ENCODE measurements at places on chromosomes 6 and 20.

DNA sequence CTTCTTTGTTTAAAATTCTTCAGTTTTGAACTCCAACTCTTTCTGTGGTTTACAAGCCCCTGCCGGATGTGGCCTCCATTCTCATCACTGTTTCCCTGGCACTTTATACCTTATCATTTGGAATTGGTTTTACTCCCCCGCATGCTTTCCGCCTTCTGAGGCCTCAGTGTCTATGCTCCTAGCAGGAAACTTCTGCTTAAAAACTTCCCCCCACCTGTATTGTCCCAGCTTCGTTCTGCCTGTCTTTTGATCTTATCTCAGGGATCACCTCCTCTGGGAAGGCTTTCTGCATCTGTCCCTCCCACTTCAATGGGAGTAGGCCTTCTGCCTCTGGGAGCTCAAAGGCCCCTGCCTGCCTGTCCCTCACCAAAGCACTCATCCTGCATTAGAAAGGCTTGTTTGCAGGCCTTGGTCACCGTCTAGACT, 3.4 kb upstream of the ANGPT4 start:
- DNase-seq, result no peak

GRCh38 chr20:47412083-47412482, 55.6 kb upstream of the ZMYND8 start:
- DNase-seq, result no peak

DNA sequence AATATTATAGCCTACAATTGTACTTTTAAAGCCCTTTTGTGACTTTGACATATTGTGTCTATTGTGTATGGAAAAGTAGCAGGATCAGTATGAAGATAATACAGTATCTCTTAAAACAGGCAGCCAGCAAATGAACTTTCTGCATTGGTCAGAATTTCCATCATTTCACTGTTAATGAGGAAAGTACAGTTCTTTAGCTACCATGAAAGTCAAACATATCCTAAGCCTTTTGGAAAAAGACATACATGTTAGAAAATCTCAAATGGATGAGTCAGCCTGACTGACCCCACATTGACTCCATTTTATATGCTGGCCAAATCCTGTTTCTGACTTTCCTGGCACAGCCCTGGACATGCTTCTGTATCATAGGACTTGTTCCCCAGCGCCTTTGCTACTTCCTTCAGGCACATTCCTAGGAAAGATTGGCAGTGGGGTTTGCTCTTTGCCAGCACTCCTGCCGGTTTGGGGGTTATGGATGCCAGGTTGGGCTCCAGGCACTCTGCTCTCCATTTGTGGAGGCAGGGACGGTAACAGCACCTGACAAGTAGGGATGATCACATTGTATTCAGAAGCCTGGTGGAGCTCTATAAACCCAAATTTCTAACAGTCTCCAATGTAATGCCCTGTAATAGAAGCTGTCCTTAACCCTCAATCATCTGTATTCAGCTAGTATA, 43.7 kb downstream of the TOP1 start:
- DNase-seq, result no peak

GRCh38 chr20:9139106-9139833, 70.4 kb downstream of the PLCB4 start:
- DNase-seq, result no peak

GRCh38 chr6:3406891-3407809, 49.7 kb downstream of the SLC22A23 start:
- DNase-seq, result no peak

DNA sequence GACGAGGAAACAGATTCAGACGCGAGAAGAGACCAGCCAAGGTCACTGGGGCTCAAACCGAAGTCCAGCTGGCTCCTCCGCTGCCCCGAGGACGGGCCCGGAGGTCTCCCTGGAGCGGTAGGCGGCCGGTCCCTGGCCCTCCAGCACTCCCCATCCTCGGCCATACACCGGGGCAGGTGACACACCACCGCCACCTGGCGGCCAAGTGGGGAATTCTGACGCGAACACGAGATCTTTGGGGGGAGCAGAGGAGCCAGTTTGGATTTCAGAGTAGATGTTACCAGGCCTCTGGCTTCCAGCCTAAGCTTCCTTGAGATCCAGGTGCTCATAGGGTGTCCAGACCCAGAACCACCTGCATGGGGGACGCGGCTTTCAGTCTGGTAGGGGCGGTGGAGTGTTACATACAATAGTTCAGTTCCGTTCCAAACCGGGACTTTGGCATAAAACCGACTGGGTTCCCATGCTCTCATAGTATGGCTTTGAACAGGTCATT, 16.1 kb downstream of the BPIFB1 start:
- peak; percentile 67 for DNase-seq

GRCh38 chr20:47175493-47175892, 181.0 kb downstream of the ZMYND8 start:
- DNase-seq, result no peak

Measured in stimulated activated CD4-positive, alpha-beta T cell treated with anti-CD3 and anti-CD28 coated beads, Interleukin-1b, Interleukin-23, amount 100 ng/mL, for 48 hours (primary cell).